ELF-1 (cell line): ENCODE measurements at places on chromosomes 3 and 15.

- DNase-seq = no peak
Measured at GRCh38 chr3:188559072-188559429, 405.1 kb downstream of the LPP start.

GRCh38 chr15:100517846-100518245, 10.9 kb downstream of the CERS3 start:
- DNase-seq = no peak

DNA sequence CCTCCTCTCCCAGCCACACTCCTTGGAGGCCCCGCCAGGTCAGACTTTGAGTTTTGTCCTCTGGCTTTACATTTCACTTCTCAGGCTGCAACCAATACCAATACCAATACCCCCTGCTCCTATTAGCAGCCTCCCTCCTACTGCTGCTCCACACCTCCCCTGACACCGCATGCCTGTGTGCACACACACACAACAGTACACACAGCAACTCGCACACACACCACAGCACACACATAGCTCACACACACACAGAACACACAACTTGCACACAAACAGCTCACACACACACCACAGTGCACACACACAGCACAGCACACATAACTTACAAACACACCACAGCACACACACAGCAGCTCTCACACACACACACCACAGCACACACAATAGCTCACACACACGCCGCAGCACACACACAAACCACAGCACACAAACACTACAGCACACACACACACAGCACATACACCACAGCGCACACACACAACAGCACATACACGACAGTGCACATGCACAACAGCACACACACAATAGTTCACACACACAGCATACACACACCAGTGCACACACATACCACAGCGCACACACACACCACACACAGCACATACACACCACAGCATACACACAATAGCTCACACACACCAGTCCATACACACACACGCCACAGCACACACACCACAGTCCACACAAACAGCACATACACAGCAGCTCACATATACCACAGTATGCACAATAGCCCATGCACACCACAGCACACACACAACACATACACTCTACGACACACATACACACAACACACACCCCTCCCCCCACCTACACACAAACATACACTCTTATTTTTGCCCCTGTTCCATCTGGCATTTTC, 204.7 kb downstream of the UACA start:
- DNase-seq = no peak

- no peak for DNase-seq
Measured at GRCh38 chr3:13282358-13282985, 137.7 kb downstream of the NUP210 start.

DNA sequence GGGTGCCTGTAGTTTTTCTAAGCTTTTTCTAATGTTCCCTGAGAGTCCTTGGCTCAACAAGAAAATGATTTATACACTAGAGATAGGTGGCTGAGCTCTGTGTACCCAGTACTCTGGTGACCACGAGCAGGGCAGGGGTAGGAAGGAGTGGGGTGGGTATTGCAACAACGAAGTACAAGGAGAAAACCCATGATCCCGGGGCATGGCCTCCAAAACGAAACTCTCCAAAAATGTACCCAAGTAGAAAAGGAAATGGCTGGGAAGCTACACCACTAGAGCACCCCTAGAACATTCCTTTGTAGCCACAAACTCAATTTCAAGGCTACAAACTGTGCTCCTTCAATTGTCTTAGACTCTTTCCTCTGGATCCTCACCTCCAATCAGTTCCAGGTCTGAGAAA, 138.9 kb downstream of the DUT start:
- DNase-seq = no peak

- no peak for DNase-seq
Measured at GRCh38 chr3:21783839-21784238, 32.8 kb upstream of the ZNF385D start.

- no peak for DNase-seq
Measured at GRCh38 chr15:61318301-61318700, 89.2 kb upstream of the RORA start.

GRCh38 chr3:42194943-42195510, 71.0 kb downstream of the CCK start:
- DNase-seq = no peak

DNA sequence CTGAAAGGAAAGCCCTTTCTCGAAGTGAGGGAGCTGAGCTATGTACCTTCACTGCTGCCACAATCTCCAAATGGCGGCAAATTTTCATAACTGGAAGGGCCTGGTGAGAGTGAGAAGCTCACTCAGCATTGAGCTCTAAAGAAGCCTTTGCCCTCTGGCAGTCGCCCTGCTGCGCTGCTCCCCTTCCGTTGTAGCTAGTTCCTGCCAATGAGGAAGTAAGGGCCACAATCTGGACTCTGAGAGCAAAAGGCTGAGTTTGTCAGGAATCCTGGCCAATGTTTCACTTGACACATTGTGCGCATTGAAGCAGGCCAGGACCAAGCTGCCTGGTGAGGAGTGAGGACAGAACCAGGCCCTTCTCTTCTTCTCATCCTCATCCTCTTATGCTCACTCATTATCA, 579.5 kb downstream of the PDCD6IP start:
- no peak for DNase-seq

- no peak for DNase-seq
Measured at GRCh38 chr3:149843502-149843901, 30.5 kb downstream of the RNF13 start.

- no peak for DNase-seq
Measured at GRCh38 chr15:100277087-100277855, 64.5 kb downstream of the ADAMTS17 start.

DNA sequence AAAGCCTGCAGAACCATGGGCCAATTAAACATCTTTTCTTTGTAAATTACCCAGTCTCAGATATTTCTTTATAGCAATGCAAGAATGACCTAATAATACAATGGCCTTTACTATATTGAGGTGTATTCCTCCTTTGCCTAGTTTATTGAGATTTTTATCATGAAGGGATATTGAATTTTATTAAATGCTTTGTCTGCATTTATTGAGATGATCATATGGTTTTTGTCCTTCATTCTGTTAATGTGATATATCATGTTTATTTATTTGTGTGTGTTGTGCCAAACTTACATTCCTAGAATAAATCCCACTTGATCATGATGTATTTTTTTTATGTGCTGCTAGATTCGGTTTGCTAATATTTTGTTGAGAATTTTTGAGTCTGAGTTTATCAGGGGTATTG, 36.2 kb downstream of the TOPAZ1 start:
- DNase-seq = no peak

DNA sequence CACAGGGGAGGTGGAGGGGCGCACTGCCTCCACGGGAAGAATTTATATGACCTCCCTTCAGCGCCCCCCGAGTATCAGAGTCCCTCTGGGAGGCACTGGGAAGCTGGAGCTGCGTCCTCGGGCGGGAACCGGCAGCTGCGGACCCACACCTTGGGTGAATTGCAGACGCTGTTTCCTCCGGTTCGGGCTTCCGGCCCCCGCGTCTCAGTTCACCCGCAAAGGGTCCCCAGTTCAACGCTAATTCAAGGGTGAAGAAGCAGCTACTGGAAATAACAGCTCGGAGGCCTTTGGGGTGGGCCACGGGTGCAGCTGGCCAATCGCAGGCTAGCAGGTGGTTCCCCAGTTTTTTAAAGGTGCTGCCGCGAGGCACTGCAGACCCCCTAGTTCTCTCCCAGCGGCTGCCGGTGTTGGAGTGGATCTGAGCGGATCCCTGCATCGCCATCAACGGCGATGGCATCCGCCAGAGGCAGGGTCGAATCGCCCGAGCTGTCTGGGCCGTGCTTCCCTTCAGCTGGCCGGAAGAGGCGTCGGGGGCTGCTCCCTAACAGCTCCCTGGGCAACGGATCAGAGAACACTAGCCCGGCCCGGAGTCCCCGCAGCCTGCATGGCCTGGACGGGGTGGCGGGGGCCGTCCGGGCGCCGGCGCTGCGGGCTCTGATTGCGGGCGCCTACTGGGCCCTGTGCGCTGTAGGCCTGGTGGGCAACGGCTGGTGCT, 19.4 kb upstream of the ADAMTS7 start:
- DNase-seq = no peak

- no peak for DNase-seq
Measured at GRCh38 chr3:71551311-71551919, 32.1 kb downstream of the FOXP1 start.

DNA sequence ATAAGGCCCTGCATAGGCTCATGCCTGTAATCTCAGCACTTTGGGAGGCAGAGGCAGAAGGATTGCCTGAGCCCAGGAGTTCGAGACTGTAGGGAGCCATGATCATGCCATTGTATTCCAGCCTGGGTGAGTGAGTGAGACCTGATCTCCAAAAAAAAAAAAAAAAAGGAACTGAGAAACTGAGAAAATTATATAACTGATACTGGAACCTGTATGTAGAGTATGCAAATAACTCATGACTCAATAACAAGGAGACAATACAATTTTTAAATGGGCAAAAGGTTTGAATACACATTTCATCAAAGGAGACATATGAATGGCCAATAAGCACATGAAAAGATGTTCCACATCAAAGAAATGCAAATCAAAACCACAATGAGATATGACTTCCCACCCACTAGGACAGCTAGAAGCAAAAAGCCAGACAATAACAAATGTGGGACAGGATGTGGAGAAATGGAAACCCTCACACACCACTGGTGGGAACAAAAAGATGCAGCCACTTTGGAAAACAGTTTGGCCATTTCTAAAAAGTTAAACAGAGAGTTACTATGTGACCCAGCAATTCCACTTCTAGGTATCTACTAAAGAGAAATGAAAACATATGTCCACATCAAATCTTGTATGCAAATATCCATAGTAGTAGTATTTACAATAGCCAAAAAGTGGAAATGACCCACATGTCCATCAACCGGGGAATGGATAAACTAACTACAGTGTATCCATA, 70.7 kb downstream of the IQSEC1 start:
- DNase-seq = no peak

DNA sequence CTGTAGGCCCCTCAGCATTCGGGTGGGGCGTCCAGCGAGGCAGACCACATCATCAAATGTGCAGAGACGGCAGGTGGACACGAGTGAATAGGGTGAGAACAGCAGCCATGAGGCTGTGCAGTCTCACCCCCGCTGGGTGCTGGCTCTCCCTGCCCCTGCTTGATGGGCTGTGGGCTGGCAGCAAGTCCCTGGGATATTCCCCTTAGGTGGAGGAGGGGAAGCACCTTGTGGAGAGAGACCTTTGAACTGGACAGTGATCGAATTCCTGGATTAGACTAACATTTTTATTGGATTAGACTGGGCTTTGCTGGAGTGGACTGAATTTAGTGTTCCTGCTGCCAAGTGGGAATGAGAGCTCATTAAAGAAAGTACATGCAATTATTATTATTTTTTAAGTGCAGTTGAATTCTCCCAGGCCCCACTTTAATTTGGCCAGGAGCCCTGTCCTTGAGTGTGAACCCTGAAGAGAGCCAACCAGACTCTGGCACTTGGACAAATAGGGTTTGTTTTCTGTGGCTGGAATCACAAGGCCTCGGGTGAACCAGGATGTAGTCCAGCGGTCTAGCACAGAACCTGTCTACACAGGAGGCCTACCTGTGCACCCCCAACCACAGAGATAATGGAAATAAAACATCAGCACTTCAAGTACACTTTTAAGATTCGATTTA, 193.1 kb downstream of the ABHD5 start:
- DNase-seq = no peak

GRCh38 chr15:40873694-40874561, at the start of gene RHOV:
Gene RHOV (minus strand): TSS chr15:40874234. CDS start chr15:40874139, 95 bp downstream.
- DNase-seq = peak; percentile 84

DNA sequence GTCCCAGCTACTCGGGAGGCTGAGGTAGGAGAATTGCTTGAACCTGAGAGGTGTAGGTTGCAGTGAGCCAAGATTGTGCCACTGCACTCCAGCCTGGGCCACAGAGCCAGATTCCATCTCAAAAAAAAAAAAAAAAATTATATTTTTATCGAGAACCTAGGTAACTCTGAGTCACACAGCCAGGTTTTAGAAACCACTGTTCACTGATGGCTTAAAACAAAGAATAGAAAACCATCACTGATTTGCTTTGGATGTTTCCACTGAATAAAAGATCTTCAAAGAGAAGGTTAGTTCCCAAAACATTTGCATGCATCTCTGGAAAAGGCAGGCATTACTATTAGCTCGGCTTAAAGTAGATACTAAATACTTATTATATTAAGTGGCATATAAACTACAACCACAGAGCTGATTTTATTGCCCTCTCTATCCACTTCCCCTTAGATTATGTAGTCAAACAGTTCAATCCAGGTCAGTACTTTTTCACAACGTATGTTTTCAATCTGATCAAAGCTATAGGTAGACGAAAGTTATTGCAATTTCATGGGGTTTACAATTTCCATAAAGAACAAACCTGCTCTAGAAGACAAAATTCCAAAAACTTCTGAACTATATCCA, 1.4 kb downstream of the B4GALT4 start:
- no peak for DNase-seq

DNA sequence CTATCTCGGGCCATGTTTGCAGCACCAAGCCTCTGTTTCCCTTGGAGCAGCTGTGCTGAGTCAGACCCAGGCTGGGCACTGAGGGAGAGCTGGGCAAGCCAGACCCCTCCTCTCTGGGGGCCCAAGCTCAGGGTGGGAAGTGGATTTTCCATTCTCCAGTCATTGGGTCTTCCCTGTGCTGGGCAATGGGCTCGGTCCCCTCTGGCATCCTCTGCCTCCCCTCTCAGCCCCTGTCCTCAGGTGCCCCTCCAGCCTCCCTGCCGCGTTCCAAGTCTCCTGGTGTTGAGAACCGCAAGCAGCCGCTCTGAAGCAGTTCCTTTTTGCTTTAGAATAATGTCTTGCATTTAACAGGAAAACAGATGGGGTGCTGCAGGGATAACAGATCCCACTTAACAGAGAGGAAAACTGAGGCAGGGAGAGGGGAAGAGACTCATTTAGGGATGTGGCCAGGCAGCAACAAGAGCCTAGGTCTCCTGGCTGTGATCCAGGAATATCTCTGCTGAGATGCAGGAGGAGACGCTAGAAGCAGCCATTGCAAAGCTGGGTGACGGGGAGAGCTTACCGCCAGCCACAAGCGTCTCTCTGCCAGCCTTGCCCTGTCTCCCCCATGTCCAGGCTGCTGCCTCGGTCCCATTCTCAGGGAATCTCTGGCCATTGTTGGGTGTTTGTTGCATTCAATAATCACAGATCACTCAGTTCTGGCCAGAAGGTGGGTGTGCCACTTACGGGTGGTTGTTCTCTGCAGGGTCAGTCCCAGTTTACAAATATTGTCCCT, 1.2 kb downstream of the RHO start:
- DNase-seq = no peak

GRCh38 chr3:62546266-62546665, 172.9 kb upstream of the FEZF2 start:
- no peak for DNase-seq

DNA sequence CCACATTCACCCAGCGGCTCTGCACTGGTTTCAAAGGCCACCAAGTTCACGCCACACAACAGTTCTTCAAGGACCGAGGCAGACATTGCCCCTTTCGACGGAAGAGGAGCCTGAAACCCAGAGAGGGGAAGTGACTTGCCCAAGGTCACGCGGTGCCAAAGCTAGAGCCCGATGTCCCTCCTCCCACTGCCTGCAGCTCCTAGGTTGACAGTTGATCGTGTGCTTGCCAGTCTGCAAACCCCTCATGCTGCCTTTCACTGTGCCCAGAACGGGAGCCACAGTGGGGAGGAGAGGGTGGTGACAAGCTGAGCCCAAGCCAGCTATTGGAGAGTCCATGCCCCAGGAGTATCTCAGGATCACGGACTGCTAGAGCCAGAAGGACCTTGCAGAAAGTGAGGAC, 230.9 kb downstream of the XXYLT1 start:
- no peak for DNase-seq
